ENCODE measurements at places on chromosomes 6 and 20.

DNA sequence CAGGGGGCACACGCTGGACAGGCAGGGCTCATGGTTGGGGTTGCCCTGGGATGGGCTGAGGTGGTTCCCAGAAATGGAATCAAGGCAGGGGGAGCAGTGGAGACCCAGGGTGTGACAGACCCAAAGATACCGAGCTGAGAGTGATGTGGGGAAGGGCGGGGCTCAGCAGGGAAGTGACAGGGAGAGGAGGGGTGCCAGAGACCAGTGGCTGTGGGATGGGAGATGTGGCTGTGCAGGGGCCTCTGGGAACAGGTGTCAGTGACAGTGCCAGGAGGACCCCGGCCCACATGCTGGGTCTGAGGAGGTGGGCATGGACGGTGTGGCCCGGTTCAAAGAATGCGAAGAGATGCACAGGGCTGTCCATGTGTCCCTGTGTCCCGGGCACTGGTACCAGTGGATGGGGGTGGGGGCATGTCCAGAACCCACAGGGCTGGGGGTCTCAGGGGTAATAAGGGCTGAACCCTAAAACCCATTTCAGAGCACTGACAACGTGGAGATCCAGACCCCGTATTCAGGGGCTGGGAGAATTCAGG, 1.0 kb downstream of the CABLES2 start:
- no peak for DNase-seq

DNA sequence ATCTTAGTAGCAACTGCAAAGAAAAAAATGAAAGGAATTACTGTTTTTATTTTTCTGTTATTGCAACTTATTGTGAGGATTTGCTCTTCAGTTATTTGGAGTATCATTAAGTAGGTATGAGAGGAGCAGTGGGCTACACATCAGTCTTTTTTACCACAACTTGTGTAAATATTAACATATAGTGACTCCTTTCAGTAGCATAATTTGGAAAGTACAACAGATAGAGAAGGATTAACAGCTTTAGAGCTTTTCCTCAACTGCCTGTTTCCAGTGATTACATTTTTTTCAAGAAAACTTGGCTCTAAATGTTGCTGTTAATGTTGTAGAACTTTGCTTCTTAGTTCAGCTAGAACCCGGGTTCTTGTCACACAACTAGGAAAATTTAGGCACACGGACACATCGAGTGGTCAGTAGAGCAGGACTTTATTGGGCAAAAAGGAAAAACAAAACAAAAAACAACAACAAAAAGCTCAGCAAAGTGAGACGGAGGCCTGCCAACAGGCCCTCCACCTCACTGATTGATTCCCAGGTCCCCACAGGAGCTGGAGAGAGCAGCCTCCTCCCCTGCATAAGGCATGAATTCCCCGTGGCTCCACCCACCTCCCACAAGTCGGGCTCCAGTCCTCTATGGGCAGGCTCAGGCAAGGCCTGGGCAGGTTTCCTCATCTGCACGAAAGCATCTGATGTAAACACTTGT, 75.1 kb downstream of the ADGRG6 start:
- DNase-seq = no peak

- DNase-seq = no peak
Observed at GRCh38 chr6:7821426-7821825, 89.2 kb downstream of the TXNDC5 start.

DNA sequence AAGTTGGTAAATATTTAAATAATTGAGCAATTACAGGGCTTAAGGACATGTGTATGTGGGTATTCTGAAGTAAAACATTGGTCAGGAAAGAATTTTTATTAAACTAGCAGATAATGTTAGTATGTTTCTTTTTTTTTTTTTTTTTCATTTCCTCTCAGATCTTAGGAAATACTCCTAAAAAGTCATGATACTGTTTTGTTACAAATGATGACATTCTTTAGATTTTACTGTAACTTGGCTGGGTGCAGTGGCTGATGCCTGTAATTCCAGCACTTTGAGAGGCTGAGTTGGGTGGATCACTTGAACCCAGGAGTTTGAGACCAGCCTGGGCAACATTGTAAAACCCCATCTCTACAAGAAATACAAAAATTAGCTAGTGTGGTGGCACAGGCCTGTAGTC, 41.5 kb downstream of the CDC40 start:
- no peak for DNase-seq

- DNase-seq = no peak
Observed at GRCh38 chr6:8940356-8940755, 505.0 kb upstream of the SLC35B3 start.

DNA sequence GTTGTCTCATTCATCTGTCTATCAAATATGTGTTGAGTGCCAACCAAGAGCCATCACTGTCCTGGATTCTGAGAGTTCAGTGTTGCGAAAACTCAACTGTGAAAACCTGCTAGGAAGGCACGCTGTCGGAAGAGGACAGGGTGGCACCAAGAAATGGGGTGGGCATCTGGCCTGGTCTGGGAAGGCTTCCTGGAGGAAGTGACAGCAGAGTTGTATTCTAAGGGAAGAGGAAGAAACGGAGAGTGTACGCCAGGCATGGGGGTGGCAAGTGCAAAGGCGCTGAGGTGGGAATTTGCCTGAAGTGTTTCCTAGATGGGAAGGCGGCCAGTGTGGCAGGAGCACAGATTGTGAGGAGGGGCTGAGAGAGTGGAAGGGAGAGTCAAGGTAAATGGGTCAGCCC, 91.2 kb downstream of the ANKRD60 start:
- no peak for DNase-seq

GRCh38 chr6:156886409-156886808, 109.2 kb downstream of the ARID1B start:
- DNase-seq = no peak

DNA sequence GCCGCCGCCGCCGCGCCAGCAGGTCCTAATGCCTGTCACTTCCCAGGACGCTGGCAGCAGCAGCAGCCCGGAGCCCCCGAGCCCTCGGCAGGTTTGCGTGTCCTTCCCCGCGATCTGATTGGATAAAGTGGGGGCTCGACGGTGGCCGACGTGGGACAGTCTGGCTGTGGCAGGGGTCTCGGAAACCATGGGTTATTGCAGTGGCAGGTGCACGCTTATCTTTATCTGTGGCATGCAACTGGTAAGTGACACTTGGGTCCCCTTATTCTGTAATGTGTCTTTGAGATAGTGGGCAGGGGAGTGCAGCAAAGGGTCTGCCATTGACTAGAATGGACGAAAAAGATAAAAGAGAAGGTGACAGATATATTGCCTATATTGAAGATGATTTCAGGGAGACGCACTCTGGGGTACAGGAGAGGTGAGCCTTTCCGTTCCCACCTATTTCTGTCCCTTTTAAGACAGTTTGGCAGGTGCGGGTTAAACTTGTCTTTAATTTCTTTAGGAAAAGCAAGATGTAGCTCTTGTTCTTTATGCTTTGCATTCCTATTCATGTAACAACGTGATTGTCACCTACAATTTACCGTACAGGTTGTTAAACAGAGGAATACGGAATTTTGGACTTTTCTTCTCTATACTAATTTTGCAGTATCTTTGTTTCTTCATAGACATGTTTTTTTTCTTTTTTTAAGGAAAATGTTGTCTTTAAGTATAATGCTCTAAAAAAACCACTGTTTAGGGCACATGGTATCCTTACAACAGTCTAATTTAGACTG, 535 bp downstream of the NKAIN2 start:
- DNase-seq = no peak

DNA sequence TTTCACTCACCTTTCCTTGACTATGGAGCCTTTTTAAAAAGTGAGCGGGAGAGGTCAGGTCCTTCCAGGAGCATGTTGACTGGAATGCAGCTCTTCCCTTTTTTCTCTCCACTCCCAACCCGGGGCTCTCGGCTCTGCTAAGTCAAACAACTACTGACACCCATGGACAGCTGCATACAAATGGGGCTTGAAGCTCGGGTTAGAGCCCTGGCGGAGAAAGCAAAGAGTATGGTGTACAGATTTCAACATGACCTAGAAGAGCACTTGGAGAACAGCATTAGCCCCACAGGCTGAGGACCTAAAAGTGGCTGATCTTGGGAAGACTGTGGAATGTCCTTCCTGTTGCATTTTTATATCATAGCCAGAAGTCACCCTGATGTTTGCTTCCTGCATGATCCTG, 162.0 kb upstream of the STMND1 start:
- DNase-seq = no peak

Data from stimulated activated CD8-positive, alpha-beta memory T cell treated with anti-CD3 and anti-CD28 coated beads, Interleukin-7, amount 100 ng/mL, for 24 hours (primary cell).